ENCODE measurements at places on chromosomes 11 and 22.

DNA sequence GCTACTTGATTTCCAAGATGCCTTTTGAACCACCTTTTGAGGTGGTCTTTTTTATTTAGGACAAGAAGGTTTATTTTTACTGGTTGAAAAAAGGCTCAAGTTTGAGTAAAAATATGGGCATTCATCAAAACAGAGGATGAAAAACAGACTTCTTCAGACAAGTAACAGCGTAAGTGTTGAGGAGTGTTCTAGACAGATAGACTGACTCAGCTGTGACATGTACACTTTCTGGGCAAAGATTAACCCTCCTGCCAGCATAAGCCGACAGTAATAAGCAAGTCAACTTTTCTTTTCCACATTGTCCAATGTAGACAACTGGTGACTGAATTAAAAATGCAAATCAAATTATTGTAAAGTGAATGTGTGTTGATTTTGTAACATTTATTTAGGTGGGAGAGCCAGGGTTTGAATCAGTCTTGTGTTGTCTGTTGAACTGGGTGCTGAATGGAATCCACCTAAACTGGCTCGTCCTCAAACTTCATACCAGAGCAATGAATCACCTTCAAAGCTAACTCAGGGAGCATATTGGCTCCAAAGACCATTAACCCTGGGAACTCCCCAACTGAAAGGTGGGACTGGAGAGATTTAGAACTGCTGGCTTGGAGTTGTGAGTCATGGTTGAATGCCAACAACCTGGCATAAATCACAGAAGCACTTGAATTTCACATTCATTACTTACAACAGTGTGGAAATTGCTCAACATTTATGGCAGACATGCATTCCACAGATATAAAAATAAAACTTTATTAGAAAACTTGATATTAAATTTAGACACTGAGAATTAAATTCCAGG lies 377.0 kb downstream of the ETS1 start:
- DNase-seq, result no peak

GRCh38 chr11:118436639-118437207 lies 431 bp downstream of the KMT2A start:
- peak; percentile 57 for DNase-seq

GRCh38 chr11:17036666-17037658 lies 22.7 kb upstream of the PLEKHA7 start:
- no peak for DNase-seq

GRCh38 chr11:62491571-62492329 lies 54.9 kb downstream of the AHNAK start:
- no peak for DNase-seq

DNA sequence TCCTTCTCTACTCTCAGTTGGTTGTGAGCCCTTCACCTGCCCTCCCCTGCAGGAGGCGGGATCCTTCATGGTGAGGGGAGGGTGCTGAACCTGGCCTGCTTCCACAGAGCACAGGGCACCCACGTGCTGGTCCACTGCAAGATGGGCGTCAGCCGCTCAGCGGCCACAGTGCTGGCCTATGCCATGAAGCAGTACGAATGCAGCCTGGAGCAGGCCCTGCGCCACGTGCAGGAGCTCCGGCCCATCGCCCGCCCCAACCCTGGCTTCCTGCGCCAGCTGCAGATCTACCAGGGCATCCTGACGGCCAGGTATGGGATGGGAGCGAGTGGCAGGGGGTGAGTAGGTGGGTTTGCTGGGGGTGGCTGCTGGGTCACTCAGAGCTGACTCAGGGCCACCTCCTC lies 6.3 kb downstream of the SSH3 start:
- no peak for DNase-seq

- DNase-seq, result no peak
Measured at GRCh38 chr11:28114731-28115130, 6.5 kb downstream of the METTL15 start.

GRCh38 chr11:1238767-1239595 lies 16.1 kb downstream of the MUC5B start:
- DNase-seq, result no peak

- DNase-seq, result peak; percentile 29
Measured at GRCh38 chr11:46238078-46238966, 39.1 kb upstream of the CREB3L1 start.

- no peak for DNase-seq
Measured at GRCh38 chr11:68963779-68964178, 17.0 kb downstream of the MRGPRD start.

DNA sequence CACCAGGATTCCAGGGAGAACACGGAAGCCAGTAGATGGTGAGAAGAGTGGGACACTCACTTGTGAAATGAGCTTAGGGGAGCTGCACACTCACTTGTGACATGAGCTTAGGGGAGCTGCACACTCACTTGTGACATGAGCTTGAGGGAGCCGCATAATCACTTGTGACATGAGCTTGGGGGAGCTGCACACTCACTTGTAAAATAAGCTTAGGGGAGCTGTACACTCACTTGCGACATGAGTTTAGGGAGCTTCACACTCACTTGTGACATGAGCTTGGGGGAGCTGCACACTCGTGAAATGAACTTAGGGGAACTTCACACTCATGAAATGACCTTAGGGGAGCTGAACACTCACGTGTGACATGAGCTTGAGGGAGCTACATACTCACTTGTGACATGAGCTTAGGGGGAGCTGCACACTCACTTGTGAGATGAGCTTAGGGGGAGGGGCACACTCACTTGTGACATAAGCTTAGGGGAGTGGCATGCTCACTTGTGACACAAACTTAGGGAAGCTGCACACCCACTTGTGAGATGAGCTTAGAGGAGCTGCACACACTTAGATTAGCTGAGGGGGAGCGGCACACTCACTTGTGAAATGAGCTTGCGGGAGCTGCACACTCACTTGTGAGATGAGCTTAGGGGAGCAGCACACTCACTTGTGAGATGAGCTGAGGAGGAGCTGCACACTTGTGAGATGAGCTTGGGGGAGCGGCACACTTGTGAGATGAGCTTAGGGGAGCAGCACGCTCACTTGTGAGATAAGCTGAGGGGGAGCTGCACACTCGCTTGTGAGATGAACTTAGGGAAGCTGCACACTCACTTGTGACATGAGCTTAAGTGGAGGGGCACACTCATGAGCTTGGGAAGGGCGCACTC lies 59.0 kb downstream of the NCAPD3 start:
- DNase-seq, result no peak

DNA sequence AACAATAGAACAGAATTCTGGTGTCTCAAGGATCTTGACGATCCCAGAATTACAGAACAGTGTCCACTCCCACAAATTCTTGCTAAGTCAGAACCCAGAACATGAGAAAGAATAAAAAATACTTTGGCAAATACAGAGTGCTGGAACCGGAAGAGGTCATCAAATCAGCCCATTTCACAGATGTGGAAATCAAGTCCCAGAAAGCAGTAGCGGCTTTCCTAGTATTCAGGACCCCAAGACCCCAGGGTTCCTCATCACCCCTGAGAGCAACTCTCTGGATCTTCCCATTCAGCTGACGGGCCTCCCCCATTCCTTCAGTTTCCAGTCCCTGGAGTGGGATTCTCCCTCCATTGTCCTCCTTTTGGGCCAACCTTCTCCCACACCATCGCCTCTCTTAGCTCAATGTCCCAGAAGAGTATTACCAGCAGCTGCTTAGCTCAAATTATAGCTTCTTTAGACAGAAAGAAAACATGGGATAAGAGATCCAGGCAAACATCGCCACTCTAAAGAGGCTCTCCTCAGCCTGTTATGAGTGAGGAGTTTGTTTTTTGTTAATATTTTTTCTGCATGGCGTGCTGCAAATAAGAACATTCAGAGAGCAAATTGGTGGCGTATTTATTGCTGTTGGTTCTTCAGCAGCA lies 268.3 kb downstream of the MN1 start:
- no peak for DNase-seq

DNA sequence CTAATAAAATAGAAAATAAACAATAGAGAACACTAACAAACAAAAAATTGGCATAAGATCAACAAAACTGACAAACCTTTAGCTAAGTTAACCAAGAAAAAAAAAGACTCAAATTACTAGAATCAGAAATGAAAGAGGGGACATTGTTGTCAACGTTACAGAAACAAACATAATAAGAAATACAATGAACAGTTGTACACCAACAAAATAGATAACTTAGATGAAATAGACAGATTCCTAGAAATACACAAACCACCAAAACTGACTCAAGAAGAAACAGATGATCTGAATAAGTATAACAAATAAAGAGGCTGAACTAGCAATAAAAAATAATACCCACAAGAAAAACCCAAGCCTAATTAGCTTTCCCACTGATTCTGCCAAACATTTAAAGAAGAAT lies 34.7 kb upstream of the TMPRSS4 start:
- DNase-seq, result no peak

GRCh38 chr22:40560551-40560950 lies 76.0 kb downstream of the MRTFA start:
- DNase-seq, result no peak

DNA sequence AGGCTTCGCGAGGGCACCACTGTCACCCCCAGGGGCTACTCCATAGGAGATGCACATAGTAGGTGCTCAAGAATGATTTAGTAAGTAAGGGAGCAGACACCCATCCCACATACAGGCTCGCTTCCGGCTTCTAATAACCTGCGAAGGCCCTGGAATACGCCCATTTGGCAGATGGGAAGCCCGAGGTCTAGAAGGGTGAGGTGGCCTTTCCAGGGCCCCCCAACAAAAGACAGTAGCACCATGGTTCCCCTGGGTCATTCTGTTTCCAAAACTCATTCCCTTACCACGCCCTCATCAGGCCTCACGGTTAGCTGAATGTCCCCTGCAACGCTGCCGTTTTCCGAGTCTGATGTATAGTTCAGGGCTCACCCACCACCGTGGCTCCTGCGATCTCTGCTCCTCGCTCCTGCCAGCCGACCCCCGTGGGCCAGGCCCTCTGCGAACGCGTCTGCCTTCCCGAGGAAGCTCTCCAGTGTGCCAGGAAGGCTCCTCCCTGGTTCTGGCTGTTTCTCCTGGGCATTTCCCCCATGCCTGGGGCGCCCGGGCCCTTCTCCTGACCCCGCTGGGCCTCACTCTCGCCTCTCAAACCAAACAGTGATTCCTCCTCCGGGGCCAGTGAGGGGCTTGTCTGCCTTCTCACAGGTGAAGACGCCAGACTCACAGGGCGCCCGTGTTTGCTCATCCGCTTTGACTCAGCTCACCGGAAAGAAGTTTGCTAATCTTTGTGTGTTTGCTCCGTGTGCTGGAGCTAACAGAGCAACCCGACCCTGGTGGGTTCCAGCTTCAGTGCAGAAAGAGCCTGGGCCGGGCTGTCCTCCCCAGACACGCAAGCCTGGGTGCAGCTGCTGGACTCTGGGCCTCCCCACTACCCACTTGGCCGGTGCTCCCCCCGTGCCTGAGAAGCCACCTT lies 86.6 kb downstream of the RTL6 start:
- DNase-seq, result no peak

DNA sequence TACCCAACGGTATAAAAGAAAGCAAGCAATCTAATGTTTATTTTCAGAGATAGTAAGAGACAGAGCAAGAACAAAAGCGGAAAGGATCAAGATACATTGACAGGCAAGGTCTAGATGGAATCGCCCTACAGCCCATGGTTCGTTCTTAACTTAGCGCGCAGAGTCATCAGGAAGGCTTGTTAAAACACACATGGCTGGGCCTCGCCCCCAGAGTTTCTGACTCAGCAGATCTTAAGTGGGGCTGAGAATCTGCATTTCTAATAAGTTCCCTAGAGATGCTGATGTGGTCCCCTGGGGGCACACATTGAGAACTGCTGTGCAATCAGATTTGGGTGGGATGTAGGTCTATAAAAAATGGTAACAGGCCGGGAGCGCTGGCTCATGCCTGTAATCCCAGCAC lies 35.8 kb upstream of the CHRM4 start:
- no peak for DNase-seq
